ENCODE measurements at places on chromosomes 5 and 9.

DNA sequence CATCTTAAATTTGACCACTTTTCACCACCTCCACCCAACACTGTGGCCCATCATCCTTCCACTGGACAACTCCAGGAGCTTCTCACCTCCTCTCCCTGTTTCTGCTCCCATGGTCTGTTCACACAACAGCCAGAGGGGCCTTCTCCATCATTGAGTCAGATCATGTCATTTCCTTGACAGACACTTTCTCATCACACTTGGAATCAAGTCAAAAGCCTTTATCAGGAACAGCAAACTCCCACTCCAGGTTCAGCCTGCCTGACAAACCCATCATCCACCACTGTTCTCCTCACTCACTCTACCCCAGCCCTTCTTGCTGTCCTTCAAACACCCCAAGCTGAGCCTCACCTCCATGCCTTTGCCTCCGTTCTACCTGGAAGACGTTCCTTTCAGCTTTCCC is 78.4 kb upstream of the ADRA1B start:
- DNase-seq: no peak

GRCh38 chr5:116038817-116039216 is 6.5 kb downstream of the ARL14EPL start:
- DNase-seq: no peak

DNA sequence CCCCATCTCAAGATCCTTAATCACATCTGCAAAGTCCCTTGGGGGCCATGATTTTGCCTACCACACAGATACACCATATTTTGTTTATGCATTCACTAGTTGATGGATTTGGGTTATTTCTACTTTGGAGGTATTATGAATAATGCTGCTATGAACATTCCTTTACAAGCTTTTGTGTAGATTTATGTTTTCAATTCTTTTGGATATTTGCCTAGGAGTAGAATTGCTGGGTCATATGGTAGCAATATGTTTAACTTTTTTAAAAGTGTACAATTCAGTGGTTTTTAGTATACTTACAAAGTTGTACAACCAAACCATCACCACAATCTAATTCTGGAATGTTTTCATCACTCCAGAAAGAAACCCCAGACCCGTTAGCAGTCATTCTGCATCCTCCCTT is 7.8 kb upstream of the ANP32B start:
- DNase-seq: no peak

GRCh38 chr5:74279244-74279643 is 361.3 kb downstream of the ENC1 start:
- no peak for DNase-seq

DNA sequence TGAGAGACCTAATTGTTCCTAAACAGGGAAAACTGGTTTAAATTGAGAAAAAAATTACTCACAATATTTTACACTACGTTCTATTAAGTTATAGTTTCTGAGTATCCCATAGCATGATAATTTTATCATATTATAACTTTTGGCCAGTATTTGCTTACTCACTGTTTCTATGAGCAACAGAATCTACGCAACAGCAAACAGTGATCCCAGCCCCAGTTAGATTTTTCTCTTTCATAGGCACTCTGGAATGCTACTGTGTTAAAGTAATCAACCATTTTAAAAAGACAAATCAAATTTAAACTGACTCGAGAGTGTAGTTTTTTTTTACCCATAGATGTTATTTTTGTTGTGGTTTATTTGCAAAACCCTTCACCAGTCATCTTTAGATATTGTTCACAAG is 107.2 kb downstream of the XRCC4 start:
- no peak for DNase-seq
